ENCODE measurements at places on chromosomes 3 and 15.

- DNase-seq: no peak
These were observed 274.3 kb upstream of the TRIM42 start for GRCh38 chr3:140403608-140404007.

DNA sequence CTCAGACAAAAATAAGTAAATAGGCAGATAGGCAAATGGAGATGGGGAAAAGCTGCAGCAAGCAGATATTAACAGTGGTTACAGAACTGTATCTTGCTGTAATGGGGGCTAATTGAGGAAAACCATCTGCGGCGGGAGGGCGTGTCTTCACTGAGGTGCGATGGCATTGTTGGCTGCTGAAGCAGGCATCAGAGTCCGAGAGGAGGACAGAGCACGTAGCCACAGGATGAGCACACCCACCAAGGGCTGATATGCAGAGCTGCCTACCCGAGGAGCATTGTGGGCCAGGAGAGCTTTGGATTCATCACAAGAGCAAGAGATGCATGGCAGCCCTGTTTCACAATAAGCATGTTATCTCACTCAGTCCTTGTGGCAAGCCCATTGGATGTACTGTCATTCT lies 30.4 kb downstream of the CHRNA7 start:
- no peak for DNase-seq

- DNase-seq: no peak
These were observed 302.5 kb downstream of the GABRG3 start for GRCh38 chr15:27273506-27273905.

DNA sequence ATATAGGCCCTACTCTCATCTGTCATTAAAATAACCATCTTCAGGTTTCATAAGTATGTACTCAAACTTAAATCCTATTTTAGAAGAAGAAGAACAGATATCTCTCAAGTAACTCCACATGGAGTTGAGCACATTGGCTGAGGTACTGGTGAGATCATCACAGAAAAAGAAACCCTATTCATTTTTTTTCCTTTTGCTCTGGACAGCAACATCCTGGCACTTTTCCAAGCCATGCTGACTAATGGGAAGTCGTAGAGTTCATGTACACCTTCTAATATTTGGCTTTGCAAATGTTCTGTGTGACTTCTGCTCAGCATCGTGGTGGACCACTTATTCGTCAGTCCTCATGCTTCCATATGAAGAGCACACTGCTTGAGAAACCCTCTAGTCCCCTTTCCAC lies 336.0 kb upstream of the KCNH8 start:
- DNase-seq: no peak

DNA sequence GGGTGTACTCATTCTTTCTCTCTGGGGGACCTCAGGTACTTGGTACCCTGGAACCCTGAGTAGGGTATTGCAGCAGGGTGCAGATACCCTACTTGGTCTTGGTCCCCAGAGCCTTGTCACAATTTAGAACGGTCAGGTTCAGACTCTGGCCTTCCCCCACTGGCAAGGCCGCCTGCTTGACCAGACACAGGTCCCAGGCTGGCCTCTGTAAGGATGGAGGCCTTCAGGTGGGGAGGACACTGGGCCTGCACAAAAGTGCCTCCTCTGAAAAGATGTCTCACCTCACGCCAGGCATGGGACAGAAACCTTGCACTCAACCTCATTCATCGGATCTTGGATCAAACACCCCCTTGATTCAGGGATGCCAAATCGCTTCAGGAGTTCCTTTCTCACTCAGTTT lies 158.4 kb downstream of the KLF13 start:
- no peak for DNase-seq

- DNase-seq: no peak
These were observed 213.1 kb upstream of the LRRFIP2 start for GRCh38 chr3:37387462-37387861.

- no peak for DNase-seq
These were observed 428.1 kb downstream of the TAFA4 start for GRCh38 chr3:68504201-68504600.

- DNase-seq: no peak
These were observed 2.9 kb downstream of the NR2C2 start for GRCh38 chr3:14950274-14950673.

DNA sequence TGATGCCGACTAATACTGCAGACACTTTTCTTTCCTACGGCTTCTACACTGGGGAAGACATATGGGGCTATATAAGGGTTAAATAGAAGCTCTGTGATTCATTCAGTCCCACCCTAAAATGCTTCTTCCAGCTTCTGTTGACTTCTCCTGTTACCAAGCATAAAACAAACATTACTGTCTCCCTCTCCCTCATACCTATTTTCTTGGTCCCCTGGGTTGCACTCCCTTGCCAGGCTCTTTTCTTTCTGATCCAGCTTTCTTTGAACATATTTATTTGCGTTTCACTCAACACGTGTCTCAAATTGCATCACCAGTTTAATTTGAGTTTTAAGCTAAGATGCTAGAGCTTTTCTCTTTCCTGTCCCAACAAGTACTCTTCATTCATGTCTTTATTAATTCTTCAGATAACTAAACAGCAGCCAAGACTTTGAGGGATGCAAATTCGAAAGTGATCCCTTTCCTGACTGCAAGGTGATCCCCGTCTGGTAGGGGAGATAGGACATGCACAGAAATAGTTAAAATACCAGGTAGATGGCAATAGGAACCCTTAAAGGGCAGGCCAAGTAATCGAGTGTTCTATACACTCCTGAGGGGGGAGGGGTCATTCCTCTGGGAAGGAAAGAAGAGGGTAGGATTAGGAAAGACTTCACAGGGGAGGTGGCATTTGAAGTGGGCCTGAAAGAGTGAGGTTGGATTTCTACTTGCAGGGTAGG lies 198.6 kb upstream of the BCL6 start:
- DNase-seq: no peak

DNA sequence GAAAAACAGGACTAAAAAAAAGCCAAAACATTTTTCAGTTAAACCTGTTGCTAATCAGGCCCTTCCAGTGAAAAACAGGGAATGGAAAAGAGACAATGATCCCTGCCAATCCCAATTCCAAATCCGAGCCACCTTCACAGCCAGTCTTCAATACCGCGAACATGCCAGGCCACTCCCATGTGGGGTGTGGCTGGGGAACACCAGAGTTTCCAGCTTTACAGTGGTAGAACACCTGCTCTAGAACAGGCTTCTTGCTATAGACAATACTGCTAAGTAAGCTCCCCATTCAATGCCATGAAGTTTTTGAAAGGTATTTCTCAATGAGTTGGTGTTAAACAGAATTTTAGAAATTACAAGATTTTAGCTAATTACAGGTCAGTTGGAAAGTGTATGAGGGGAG lies 228.3 kb downstream of the ATP8B4 start:
- no peak for DNase-seq

Measured in NCI-H2227 treated with DMSO at 0.1 percent for 48 hours (cell line).